Melanocyte of skin (primary cell): ENCODE measurements at places on chromosomes 4 and X. TPM values are rescaled to one million over a fixed set of nuclear protein-coding genes. Genes with fewer than 3 reads are reported as not detected.

HAUS3 gene
- 11.0 and 15.3 TPM in 2 replicates for total RNA-seq

HERC5 gene
- total RNA-seq: 69.4 and 83.9 TPM in 2 replicates

SLC25A5 gene
- total RNA-seq: 348 and 373 TPM in 2 replicates

FATE1 gene
- total RNA-seq: not detected in 2 replicates

PDHA1 gene
- total RNA-seq: 45.3 and 58.5 TPM in 2 replicates

CXCL11 gene
- total RNA-seq: 0.69 and 0.73 TPM in 2 replicates

CT45A1 gene
- not detected in 2 replicates for total RNA-seq

NEUROG2 gene
- total RNA-seq: not detected in 2 replicates

SSX2B gene
- total RNA-seq: not detected in 2 replicates

SYN1 gene
- total RNA-seq: 0.36 TPM in 1 of 2 replicates, not detected in the other

LANCL3 gene
- total RNA-seq: under 0.01 TPM in 1 of 2 replicates, not detected in the other

DKK2 gene
- 1.00 and 2.8 TPM in 2 replicates for total RNA-seq

SPANXN3 gene
- not detected in 2 replicates for total RNA-seq

RENBP gene
- 75.0 and 88.3 TPM in 2 replicates for total RNA-seq

DCHS2 gene
- not detected in 2 replicates for total RNA-seq

FGFRL1 gene
- 11.7 and 12.4 TPM in 2 replicates for total RNA-seq

LIMCH1 gene
- total RNA-seq: 0.31 and 0.33 TPM in 2 replicates

ZCCHC12 gene
- not detected in 2 replicates for total RNA-seq

ATP11C gene
- total RNA-seq: 16.3 and 27.1 TPM in 2 replicates

TMPRSS11F gene
- total RNA-seq: not detected in 2 replicates

GLRB gene
- 0.67 and 1.1 TPM in 2 replicates for total RNA-seq

CTAG2 gene
- not detected in 2 replicates for total RNA-seq

DRP2 gene
- total RNA-seq: under 0.01 TPM in 2 replicates

BEND4 gene
- total RNA-seq: not detected in 2 replicates

HNRNPDL gene
- 133 and 169 TPM in 2 replicates for total RNA-seq

FGD1 gene
- total RNA-seq: 8.3 and 16.0 TPM in 2 replicates

SLC7A11 gene
- total RNA-seq: 179 and 303 TPM in 2 replicates

XAGE1A gene
- total RNA-seq: not detected in 2 replicates

WDR17 gene
- total RNA-seq: 4.9 and 7.3 TPM in 2 replicates

RTL9 gene
- total RNA-seq: under 0.01 and 0.15 TPM in 2 replicates

UGT2B17 gene
- not detected in 2 replicates for total RNA-seq

CLTRN gene
- 0.34 and 0.36 TPM in 2 replicates for total RNA-seq

CPXCR1 gene
- not detected in 2 replicates for total RNA-seq

POU3F4 gene
- not detected in 2 replicates for total RNA-seq

AREG gene
- 0.15 and 1.7 TPM in 2 replicates for total RNA-seq

PF4V1 gene
- not detected in 2 replicates for total RNA-seq

ASIC5 gene
- not detected in 2 replicates for total RNA-seq

TENM3 gene
- 28.3 and 56.6 TPM in 2 replicates for total RNA-seq
